ENCODE measurements at places on chromosomes 1 and 21.

DNA sequence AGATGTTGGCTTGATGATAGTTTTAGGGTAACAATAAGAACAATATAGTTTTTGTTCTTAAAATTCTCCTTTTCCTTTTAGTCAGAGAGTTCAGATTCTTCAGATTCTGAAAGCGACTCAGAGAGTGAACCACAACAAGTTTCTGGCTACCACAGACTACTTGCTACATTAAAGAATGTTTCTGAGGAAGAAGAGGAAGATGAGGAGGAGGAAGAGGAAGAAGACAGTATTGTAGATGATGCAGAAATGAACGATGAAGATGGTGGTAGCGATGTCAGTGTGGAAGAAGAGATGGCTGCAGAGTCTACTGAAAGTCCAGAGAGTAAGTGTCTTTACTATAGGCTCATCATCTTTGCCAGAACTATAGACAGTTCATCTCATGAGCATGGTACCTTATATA is 3.0 kb downstream of the UTP25 start:
- no peak for DNase-seq

DNA sequence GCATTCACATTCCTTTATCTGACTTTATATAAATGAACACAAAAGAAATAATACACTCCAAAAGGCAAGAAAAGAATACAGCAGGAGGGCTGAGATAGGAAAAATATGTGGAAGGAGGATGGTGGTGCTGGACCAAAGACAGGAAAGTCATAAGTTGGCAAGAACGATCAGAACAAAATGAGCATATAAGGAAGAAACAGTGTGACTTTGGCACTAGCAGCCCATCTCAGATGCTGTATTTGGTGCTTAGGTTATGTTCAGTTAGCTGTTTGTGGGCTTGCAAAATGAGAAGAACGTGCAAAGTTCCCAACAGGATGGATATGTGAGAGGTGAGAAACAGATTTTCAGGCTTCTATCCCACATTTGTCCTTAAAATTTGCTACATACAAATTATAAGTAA is 719.8 kb upstream of the ADGRL4 start:
- DNase-seq, result no peak

DNA sequence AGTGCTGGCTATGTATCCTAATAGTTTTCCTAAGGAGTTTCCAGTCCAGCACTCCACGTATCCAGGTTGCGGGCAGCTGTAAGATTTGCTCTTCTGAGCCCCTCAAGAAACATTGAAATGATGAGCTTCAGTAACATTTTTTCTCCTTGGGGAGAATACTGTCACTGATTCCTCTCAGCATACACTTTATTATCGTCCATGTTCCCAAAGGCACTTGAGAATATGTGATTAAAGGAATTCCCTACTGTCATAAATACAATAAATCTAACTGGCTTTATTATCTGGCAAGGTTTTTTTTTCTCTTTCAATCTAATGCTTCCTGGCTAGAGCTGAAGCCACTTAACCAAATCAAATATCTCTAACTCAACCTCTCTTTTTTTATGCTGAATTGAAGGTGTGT is 359.2 kb upstream of the PKN2 start:
- no peak for DNase-seq

DNA sequence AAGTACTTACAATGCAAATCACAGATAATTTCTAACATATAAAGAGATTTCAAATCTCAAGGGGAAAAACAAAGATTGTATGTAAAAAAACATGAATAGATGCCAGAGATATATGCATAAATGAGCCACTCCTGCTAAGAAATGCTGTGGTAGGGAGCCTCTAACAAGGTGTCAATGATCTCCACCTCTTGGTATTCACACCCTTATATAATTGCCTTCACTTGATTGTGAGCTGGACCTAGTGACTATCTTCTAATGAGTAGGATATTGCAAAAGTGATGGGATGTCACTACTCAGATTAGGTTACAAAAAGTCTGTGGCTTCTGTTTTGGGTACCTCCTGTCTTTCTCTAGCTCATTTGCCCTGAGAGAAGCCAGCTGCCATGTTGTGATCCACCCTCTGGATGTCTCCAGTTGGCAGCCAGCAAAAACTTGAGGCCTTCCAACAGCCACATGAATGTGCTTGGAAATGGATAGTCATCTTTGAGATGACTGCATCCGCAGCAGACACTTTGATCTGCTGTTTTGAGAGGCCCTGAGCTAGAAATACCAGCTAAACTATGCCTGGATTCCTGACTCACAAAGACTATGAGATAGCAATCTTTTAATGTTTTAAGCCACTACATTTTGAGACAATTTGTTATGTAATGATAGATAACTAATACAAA is 196.1 kb upstream of the FGGY start:
- DNase-seq, result no peak
